ENCODE measurements at places on chromosomes 16 and 17.
A peak's percentile ranks its signal among the peaks of the same experiment; 100 is the strongest.

DNA sequence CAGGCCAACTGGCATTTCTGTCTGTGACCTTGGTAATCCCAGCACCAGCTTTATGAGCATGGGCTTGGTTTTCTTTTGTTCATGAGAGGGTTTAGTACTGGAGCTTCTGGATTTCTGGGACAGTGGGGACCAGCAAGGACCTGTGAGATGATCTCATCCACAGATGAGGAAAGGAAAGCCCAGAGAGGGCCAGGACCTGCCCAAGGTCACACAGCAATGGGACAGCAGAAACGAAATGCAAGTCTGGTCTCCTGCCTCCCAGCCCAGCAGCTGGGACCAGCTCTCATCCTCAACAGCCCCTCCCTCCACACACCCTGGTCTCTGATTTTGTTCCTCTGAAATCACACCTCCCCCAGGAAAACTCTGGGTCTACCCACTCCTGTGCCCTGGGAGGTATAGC is 7.2 kb downstream of the SPPL2C start:
- no peak for DNase-seq

DNA sequence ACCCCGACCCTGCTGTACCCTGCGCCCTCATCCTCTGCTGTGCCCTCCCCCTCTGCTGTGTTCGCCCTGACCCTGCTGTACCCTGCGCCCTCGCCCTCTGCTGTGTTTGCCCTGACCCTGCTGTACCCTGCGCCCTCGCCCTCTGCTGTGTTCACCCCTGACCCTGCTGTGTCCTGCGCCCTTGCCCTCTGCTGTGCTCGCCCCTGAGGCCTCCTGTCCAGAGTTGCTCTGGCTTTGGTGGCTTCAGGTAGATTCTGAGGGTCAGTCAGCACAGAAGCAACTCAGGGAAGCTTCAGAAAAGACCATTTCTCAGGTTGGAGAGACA is 11.5 kb downstream of the ZNF276 start:
- no peak for DNase-seq

- no peak for DNase-seq
Observed at GRCh38 chr16:88744577-88745521, 38.5 kb downstream of the CTU2 start.

GRCh38 chr17:55086635-55087058 is 118.1 kb downstream of the STXBP4 start:
- DNase-seq: peak; percentile 77

DNA sequence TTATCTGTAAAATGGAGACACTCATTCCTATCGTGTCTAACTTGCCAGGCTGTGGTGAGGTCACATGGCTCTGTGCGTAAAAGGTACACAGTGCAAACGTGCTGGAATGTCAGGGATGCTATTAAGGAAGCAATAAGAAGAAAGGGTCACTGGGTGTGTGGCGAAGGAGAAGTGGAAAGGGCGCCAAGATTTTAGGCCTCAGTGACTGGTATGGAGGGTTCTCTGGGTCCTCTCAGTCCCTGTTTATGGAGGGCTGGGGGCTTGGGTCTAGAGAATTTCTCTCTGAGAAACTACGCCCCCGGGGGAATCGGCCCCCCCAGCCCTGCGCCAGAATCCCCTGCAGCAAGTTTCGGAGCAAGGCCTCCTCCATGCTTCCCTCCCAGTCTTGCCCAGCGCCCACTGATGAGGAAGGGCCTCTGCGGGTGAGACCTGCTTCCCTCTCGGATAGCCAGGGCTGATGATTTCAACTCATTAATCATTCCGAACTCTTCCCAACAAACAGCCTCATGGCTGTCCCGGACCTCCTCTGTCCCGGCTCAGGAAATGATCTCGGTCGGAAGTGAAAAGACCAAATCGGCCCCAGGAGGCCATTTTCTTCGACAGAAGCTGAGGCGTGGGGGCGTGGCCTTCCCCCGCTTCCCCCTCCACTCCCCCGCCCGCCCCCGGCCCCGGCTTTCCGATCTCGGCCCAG is 1.2 kb upstream of the HEXIM1 start:
- DNase-seq: peak; percentile 67

- no peak for DNase-seq
Observed at GRCh38 chr17:78258323-78259191, 27.1 kb downstream of the TMEM235 start.

DNA sequence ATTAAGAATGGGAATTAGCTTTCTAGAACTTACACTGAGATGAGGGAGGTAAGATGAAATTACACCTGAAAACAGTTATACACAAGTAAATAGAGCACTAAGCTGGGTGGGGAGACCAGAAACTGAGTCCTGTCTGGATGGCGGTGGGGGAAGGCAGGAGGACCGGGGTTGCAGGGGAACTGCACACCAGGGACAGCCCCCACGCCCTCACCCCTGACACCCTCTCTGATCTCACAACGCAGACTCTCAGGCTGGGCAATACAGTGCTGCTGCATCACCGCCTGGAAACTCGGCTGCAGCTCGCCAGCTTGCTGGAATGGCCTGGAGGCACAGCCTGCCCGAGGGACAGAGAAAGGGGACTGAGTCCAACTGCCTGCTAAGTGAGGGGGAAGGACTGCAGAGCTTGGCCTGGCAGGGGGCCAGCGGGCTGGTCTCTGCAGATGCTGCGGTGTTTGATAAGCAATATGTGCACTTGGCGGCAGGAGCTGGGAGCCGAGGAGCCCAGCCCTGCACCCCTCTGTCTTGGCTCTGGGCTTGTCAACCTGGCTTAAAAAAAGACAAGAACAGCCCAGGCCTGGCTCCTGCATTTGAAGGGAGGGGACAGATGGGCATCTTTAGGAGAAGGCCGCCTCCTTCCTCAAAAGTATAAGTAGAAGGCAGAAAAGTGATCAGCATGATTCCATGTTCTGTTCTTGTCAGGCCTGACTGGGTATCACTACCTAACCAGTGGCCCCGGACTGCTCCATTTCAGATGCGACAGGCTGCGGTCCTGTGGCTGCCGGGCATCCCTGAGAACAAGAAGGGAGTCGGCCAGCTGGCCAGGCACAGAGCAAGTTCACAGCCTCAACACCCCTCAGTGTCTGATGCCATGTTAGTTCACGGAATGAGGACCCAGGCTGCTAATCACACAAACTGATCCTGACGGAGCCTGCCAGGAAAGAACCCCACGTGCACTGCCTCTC is 30.2 kb downstream of the SPHK1 start:
- peak; percentile 38 for DNase-seq

DNA sequence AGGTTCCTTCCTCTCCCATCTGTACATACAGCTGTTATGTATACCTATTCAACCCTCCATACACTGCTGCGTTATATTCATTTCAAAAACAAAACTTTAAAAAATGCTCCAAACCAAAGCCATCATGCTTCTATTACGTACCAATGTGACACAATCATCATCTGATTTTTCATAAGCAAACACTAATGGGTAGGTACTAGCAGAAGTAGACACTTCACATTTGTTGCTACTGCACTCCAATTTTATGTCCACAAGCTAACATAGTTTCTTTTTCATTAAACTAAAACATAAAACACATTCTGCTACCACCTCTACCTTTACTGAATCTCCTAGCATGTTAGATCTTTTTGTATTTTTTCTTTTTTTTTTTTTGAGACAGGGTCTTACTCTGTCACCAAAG is 57.5 kb downstream of the PARN start:
- no peak for DNase-seq

DNA sequence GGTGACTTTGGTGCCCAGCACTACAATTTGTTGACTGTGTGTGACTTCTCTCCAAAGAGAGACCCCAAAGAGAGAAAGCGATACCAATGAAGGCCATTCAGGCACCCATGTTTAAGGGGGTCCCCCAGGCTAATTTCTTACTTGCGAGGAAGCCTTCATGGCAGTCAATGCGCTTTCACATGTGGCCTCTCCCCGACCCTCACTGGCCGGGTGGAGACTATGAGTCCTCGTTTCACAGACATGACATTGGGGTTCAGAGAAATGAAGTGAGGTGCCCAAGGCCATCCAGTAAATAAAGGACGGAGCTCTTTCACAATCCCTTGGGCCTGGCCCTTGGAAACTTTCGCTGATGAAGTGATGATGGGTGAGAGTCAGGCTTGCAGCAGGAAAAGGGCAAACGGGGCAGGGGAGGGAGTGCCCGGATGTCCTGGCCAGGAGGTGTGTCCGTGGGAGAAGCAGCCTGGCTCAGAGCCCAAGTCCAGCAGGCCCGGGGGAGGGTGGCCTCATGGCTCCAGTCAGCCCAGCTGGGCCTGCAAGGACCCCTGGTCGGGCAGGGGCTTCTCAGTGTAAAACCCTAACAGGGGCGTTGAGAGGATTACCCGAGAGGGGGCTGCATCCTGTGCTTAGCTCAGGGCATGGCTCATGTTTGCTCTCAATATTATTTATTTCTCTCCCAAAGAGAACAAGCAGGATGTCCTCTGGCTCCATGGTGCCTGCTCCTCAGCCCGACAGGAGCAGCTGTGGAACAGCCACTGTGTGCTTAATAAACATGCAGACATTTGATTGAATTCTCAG is 14.7 kb downstream of the TBX2 start:
- DNase-seq: no peak

DNA sequence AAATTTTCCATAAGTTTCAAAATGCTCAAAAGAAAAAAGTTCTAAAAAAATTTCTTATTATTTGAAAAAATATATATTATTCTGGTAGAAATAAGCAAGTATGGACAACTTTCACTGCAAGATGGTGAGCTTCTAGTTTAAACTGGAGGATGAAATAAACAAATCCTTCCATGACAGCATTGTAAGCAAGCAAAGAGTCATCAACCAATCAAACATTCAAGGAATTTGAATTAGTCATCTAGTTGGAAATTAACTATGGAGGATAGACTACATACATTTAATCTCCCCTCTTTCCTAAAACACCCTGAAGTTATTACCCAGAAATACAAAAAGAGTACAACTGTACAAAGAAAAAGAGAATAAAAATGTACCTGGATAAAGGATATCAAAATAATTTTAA is 51.0 kb upstream of the IRX5 start:
- no peak for DNase-seq

DNA sequence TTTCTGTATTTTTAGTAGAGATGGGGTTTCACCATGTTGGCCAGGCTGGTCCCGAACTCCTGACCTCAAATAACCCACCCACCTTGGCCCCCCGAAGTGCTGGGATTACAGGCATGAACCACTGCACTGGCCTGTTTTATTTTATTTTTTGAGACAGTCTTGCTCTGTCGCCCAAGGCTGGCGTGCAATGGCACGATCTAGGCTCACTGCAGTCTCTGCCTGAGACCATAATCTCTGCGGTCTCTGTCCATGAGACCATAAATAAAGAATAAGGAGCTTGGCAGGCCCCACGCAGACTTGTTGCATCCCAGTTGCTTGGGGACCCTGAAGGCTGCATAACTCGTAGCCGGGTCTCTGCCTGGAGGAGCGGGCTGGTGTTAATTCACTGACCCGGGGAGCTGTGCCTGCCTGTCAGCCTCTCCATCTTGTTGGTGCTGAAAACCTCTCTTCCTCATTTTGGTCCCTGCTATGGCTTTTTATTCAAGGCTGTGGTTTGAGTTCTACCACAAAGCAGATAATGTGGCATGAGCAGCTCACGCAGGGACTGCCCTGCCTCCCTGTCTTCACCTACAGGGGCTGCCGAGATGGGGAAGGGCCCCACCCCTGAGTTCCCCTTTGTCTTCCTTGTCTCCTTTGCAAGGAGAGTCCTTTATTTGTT is 82.1 kb downstream of the MSI2 start:
- DNase-seq: no peak

GRCh38 chr16:50316848-50317630 is 50.7 kb downstream of the ADCY7 start:
- DNase-seq: no peak

DNA sequence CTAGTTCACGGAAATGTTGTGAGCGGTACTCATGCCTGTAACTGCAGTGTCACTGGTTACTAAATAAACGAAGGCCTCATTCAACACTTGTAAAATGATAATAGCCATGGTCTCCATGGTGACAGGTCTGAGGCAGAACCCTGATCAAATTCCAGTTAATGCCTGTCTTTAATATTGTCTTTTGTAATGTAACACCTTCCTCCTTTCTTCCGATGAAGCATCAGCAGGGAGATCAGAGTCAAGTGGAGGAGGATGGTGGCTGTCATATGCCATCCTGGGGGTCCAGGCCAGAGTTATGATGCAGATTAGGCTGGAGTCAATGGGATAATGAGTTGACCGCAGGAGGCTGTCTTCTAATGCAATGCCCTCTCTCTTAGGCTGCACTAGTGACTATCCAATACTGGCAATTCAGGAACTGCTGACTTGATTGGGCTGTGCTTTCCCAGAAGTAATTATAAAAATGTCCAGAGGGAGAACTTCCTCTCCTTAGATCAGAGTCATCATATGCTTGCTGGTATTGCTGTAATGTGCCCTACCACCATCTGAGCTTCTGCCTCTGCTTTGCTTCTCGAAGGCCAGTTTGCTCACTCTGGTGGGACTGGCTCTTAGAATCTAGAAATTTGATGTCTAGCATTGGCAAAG is 419.1 kb downstream of the CA10 start:
- DNase-seq: no peak

DNA sequence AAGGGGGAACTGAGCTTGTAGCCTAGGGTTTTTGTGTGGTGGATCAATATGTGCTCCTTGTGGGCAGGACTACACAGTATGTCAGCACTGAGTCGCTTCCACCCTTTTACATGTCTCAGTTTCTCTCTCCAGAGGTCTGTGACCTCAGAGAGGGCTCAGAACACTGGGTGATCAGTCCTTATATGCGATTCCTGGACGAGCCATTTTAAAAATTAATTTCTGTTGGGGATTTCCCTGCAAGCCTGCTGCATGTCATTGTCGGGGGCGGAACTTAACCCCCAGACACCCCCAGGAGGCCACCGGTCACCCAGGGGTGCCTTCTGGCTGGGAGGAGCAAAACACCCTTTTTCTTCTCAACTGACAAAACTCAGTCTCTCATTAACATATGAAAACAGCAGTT is 14.1 kb downstream of the DHRS7B start:
- DNase-seq: no peak

DNA sequence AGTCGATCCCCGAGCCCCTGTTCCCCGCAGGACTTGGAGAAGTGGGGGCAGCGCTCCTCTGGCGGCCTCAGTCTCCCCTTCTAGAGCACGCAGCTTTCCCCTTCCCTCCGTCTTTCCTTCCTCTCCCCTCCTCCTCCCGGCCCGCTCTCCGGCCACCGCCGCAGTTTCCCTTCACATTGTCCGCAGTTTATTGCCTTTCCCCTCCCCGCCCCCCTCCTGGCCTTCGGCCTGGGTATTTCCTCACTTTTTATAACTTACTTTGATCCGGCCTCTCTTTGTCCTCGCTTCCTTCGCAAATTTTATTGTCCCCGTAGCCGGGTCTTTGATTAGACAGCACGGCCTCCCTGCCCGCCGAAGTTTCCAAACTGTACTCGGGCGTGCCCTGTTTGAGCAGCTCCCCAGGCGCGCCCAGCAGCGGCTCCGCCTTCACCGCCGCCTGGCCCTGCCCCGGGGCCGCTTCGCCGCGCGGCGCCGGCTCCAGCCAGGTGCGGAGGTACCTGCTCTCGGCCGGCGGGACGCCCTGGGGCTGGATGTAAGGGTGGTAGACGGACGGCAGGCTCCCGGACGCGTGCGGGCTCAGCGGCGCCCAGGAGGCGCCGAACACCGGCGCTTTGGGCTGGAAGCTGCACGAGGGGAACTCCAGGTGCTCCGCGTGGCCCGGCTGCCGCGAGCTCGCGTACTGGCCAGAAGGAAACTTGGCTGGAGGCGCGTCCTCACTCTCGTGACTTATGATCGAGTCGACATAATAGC is 488 bp downstream of the HOXB9 start:
- peak; percentile 46 for DNase-seq

- DNase-seq: no peak
Observed at GRCh38 chr17:67168496-67168895, 76.5 kb downstream of the HELZ start.

GRCh38 chr16:75048054-75048453 is 49.2 kb downstream of the ZNRF1 start:
- no peak for DNase-seq
